ENCODE measurements at places on chromosomes 13 and 19.

DNA sequence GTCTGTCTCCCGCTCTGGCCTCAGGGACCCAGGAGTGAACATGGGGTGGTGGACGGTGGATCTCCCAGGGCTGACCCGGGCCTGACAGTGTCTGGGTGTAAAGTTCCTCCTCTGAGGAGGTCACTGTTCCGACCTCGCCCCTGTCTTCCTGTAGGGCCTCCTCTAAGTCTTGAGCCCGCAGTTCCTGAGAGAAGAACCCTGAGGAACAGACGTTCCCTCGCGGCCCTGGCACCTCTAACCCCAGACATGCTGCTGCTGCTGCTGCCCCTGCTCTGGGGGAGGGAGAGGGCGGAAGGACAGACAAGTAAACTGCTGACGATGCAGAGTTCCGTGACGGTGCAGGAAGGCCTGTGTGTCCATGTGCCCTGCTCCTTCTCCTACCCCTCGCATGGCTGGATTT lies at the start of gene SIGLEC9:
TSS of gene SIGLEC9 (plus strand) at position 178 of the 400 bp plus-strand sequence. CDS start at position 247, 69 bp downstream.
- DNase-seq, result no peak

DNA sequence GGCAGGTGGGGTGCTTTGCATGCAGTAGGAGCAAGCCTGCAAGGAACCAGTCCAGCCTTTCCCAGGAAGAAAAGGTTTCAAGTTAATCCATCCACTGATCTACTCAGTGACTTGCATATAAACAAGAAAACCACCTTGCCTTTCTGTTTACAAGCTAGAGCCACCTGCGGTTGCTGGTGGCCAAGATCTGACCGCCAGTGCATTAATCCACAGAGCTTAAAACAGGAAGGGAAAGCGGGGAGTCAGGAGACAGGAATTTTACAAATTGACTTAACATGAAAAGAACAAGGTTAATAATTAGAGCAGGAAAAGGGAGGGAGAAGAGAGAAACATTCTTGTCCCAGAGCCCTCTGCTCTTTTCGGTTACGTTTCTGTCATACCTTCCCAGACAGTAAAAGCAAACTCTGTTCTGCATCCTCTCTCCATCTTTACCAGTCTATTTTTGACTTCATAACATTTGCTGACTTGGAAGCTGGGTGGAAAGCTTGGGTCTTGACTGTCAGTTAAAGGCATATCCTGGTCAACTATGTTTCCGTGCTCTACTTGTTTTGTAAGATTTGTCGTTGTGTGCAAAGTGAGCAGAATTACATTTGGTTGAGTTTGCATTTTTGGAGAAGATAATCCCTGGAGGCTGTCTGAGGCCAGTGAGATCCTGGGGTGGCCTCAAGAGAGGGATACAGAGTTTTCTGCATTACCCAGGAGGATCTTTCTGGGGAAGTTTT lies 760.6 kb downstream of the EFNB2 start:
- DNase-seq, result peak; percentile 58

DNA sequence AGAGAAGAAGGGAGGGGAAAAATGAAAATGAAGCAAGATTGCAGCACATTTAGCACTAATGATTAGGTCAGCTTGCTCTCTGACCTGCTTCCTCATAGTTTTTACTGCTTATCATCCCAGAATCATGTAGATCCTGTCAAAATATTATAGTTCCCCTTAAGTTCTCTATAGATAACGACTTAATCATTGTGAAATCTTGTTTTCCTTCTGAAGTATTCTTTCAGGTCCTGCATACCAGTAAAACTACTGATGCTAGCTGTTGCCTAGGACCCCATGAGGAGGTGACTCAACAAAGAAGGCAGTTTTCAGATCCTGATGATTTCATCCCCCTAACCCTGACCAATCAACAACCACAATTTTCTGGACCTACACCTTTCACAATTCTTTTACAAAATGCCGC lies 1131.7 kb downstream of the SLITRK5 start:
- DNase-seq, result peak; percentile 42

- DNase-seq, result no peak
Observed at GRCh38 chr19:3698386-3698950, 1.8 kb downstream of the PIP5K1C start.

GRCh38 chr19:41298348-41298964 lies 11.5 kb upstream of the CCDC97 start:
- DNase-seq, result no peak

DNA sequence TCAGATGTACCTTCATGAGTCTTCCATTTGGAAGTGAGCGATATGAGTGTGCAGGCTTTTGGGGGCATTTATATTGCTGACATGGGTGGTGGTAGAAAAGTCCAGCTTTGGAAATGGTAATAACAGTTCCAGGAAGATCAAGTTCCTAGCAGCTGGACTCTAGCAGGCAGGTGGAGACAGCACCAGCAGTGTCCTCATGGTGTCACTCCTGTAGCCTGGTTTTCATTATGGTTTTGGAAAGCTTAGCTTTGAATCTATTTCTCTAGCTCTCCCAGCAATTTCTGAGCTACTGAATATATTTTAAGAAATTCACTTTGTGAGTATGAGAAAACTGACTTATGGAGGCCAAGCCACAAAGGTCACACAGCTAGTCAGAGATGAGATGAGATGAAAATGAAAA lies 523.2 kb upstream of the HTR2A start:
- DNase-seq, result no peak

- no peak for DNase-seq
Observed at GRCh38 chr13:76012091-76012721, 376.1 kb downstream of the LMO7 start.

DNA sequence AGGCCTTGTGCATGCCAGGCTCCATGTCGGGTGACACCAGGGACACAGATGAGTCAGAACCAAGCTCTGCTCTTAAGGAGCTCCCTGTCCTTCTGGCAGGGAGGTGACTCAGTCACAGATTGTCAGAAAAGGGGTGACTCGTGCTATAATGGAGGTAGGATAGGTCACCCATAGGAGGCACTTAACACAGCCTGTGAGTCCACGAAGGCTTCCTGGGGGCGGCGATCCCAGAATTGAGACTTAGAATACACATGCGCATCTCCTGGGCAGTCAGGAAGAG lies 19.6 kb downstream of the FUZ start:
- DNase-seq, result peak; percentile 7

GRCh38 chr13:68813180-68813796 lies 1294.3 kb upstream of the ATXN8OS start:
- DNase-seq, result no peak

DNA sequence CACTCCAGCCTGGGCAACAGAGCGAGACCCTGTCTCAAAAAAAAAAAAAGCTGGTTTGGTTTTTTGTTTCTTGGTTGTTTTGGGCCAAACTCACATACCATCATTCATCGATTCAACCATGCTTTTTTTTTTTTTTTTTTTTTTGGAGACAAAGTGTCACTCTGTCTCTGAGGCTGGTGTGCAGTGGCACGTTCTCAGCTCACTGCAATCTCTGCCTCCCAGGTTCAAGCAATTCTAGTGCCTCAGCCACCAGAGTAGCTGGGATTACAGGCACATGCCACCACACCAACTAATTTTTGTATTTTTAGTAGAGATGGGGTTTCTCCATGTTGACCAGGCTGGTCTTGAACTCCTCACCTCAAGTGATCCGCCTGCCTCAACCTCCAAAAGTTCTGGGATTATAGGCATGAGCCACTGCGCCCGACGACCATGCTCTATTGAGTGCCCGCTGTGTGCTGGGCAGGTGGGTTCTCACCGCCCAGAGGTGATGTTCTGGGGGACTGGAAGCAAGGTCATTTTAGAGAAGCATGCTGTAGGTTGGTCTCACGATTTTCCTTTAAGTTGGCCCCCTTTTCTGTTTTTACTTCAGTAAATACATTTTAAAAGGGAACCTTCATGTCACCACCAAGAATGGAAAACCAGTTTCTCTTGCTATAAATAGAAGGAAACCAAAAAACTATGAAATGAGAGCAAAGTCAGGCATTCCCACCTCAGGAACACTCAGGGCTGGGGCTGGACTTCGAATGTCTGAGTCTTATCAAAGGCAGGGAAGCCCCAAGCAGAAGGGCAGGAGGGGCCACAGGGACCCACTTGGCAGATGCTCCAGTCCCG lies 8.3 kb upstream of the JUND start:
- DNase-seq, result no peak

GRCh38 chr19:54282686-54283470 lies 2.0 kb upstream of the LILRB2 start:
- no peak for DNase-seq

GRCh38 chr13:38637576-38637975 lies 49.3 kb upstream of the FREM2 start:
- DNase-seq, result no peak

DNA sequence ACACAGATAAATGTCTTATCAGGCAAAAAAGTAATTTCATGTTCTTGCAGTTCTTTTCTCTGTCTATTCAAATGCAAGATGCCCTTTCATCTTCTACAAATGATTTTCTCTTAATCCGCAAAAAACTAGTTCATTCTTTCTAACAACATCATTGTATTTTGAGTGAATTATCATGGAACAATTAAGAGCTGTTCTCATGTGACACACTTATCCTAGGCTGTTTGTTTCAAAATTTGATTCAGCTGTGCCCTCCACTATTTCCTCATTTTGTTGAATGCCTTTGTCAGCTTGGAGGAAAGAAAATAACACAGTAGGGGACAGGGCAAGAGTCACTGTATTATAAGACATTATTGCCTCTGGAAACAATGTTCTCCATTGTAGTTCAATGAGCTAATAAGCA lies 396.9 kb downstream of the KCTD12 start:
- no peak for DNase-seq

DNA sequence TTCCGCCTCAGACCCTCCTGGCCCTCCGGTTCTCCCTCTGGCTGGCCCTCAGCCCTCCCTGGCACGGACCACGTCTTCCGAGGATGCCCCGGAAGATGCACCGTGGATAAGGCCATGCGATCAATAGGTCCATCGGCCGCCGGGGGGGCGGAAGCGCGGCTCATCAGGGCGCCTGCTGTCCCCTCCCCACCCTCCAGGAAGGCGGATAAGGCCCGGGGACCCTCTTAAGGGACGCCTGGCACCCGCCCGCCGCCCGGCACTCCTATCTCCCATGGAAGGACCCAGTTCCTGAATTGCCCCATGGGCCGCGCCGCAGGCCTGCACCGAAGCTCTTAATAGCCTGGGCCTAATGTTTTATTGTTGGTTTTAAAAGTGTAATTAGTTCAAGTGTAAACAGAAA lies 46.2 kb upstream of the TCF3 start:
- DNase-seq, result no peak

GRCh38 chr13:98482476-98483444 lies 94.1 kb downstream of the STK24 start:
- DNase-seq, result peak; percentile 17

- no peak for DNase-seq
Observed at GRCh38 chr13:91369441-91369831, 21.9 kb downstream of the MIR17HG start.
